A549 treated with AZD2906 at 1 μM for 4 hours (cell line): ENCODE measurements at places on chromosomes 6 and 20. TPM values are rescaled to one million over a fixed set of nuclear protein-coding genes. Genes with fewer than 3 reads are reported as not detected.

The TGM3 gene
- total RNA-seq, result 0.05 to 0.07 TPM (median 0.07 TPM) in 3 of 5 replicates, not detected in the others

The ZNF334 gene
- total RNA-seq, result not detected in 5 replicates

The CLVS2 gene
- total RNA-seq, result 0.13 to 0.23 TPM (median 0.18 TPM) in 5 replicates

The RHAG gene
- total RNA-seq, result 0.05 to 0.06 TPM in 2 of 5 replicates, not detected in the others

The TCF15 gene
- not detected in 5 replicates for total RNA-seq

The EYA4 gene
- 8.5 to 10.0 TPM (median 9.8 TPM) in 5 replicates for total RNA-seq

The FOXQ1 gene
- total RNA-seq, result 2.7 to 5.3 TPM (median 4.8 TPM) in 5 replicates

The PTK7 gene
- 3.7 to 5.2 TPM (median 4.8 TPM) in 5 replicates for total RNA-seq

The FNDC11 gene
- 0.17 to 0.29 TPM (median 0.21 TPM) in 5 replicates for total RNA-seq

The ENPP3 gene
- total RNA-seq, result not detected in 5 replicates

The SLC22A3 gene
- 51.7 to 57.9 TPM (median 53.1 TPM) in 5 replicates for total RNA-seq
